ENCODE measurements at places on chromosomes 4 and X.

- no peak for DNase-seq
These were observed 49.6 kb downstream of the LHFPL1 start for GRCh38 chrX:112630187-112630586.

GRCh38 chrX:16119353-16120220 lies 3.8 kb upstream of the GRPR start:
- no peak for DNase-seq

DNA sequence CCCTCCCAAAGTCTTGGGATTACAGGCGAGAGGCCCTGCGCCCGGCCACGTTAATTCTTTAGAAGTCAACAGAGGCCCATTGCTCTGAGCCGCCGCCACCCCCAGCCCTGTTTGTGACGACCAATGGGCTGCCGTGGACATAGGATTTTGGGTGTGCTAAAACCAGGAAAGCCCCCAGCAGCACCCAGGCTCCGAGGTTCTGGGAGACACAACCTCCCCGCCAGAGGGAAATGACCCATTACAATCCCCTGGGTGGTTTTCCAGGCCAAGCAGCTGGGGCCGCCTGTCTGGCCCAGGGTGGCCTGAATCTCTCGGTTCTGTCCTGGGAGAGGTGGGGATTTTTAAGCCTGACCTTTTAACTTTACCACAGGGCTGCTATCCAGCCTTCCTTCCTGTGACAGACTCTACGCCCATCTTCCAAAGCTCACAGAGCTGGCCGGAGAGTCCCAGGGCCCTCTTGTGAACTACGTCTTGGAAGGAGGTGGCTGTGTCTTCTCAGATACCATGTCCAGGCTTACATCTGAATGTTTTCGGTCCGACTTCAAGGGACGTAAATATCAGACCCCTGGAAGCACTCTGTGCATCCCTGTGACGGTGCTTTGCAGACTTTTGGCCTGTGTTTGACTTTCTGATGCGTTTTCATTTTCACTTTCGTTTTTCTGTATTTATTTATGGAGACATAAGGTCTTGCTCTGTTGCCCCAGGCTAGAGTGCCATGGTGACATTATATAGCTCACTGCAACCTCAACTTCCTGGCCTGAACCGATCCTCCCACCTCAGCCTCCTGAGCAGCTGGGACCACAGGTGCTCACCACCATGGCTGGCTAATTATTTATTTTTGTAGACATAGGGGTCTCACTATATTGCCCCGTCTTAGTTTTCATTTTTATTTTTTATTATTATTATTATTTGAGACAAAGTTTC lies 36.0 kb downstream of the P2RY8 start:
- DNase-seq = no peak

DNA sequence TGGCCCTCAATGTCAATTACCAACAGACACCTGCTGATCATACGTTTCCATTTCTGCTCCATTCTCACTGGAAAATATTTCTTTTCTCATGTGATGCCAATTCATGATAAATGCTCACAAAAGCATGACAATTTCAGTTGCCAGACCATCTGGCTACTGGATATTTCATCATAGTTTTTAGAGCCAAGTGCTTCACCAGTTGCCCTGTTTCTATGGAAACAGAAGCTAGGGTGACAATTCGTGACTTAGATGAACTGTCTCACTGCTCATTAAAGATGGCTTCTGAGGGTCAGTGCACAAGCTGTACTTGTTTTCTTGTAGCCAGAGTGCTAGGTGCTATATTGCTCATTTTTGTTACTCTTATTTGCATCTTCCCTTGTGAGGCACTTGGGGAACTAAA lies 184.9 kb downstream of the COMMD8 start:
- no peak for DNase-seq

DNA sequence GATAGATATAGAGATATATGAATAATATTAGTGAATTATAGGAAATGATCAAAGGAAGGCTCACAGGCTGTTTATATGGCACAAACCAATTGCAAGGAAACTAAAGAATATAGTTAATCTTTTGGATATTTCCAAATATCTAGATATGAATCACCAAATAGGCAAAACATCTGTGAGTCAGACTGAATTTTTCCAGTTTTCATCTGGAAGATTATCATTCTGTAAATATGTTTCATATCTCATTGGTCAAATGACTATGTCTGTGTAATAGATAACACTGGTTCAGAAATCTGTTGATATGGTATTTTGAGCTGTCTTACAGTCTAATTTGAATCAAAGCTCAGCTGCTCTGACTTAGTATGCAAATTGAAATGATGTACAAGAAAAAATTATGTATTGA lies 303.6 kb downstream of the FAM133A start:
- no peak for DNase-seq

DNA sequence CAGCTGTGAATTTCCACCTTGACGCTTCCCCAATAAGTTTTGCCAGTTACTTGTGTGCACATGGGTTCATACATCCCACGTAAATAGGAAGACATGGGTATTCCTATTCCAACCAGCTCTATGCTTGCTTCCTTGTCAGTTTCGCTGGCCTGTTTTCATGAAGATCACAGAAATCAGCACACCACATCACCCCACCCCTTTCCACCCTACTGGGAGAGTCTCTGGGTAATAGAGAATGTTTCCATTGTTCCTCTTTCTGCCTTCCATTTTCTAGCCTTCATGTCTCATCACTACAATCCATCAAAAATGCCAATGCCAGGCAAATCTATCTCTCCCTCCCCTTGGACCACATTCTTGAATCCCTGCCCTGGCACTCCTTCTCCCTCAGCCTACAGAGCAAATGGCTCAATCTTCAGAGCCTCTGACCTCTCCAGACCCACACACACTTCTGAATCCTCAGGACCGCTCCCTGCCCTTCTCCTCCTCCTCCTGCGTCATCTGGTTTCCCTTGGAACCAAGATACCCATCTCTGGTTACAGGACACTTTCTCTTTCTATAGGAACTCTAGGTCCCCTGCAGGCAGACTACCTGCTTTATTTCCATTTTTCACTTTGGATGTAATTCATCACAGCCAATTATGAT lies 323.3 kb downstream of the DHX15 start:
- DNase-seq = no peak

DNA sequence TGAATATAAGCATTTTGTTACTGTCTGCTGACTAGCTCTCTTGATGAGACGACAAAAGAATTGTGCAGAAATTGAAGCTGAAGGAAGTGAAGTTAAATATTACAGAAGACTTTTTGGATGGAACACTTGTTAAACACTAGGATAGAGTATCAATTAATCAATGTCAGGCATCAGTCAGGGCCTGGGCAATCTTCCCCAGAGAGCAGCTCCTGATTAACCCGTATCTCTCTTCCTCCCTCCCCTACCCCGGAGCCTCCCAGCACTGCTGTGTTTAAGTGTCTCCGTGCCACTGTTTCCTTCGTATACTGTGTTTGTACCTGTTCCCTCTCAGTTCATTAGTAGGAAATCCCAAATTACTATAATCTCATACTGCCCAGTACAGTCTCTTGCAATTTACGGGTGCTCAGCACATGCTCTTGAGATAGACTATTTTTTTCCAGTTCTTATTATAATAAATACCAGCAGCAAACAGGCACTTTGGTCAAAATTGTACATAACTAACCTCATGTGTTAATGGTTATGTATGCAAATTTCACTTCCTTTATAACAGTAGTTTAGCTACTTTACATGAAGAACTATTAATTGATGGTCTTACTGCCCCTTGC lies 765.7 kb upstream of the FTHL17 start:
- DNase-seq = no peak

GRCh38 chr4:141636082-141636770 lies at the start of gene IL15:
Gene IL15, plus strand, starts transcription at chr4:141636583. Its CDS starts 82,882 bp downstream, at chr4:141719465.
- DNase-seq = peak; percentile 46

GRCh38 chr4:86595426-86595805 lies 1.3 kb downstream of the PTPN13 start:
- no peak for DNase-seq

DNA sequence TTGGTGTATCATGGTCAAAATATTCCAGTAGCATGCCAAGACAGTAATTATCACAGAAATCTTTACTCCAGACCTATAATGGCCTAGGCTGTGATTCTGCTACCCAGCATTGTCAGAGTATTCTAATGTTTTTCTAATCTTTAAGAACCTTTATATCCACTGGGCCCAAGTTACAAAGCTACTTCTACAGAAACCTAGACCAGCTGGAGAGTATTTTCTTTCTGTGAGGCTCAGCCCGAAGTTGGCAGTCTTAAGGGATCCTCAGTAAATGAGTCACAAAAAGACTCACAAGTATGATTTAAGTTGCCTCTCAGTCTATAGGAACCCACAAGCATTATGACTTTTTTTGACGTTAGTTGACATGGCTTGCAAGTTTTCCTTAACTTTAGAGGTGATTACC lies 638.5 kb upstream of the FAM241A start:
- no peak for DNase-seq

DNA sequence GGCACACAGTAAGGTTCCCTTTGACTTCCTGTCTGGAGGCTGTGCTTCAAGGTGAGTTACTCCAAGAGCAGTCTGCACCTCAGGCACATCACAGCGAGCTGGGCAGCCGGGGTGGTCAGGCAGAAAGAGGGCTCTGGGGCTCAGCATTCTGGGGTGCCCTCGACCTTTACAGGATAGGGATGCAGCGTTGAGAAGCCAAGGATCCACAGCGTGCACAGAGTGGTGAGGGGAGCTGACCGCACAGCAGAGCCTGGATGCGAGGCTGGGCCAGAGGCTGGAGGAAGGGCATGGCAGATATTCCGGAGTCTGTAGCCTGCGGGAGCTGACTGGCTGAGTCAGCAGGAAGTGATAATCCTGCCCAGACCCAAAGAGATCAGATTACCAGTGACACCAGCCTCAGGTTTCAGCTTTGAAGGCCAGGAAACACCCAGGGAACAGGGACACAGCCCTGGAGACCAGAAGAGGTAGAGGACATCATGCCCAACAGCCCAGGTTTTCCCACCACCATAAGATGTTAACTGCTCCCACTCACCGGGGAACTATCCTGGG lies 38.4 kb upstream of the PDLIM3 start:
- no peak for DNase-seq

GRCh38 chr4:5143940-5144339 lies 92.7 kb downstream of the STK32B start:
- no peak for DNase-seq

DNA sequence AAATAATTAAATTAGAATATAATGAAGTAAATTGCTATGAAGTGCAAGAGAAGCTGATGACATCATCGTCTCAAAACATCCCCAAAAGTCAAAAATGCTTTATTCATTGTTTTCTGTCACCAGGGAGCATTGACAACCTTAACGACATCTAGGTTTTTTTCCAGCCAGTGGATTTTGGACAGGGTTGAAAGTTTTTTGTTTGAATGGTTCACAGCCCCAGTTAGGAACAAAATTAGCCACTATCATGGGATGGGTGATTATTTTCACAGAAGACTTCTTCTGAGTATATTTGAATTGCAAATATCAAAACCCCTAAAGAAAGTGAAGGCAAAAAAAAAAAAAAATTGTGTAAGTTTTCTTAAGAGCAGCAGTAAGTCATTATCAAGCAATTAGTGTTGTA lies 826.1 kb downstream of the STPG2 start:
- no peak for DNase-seq

DNA sequence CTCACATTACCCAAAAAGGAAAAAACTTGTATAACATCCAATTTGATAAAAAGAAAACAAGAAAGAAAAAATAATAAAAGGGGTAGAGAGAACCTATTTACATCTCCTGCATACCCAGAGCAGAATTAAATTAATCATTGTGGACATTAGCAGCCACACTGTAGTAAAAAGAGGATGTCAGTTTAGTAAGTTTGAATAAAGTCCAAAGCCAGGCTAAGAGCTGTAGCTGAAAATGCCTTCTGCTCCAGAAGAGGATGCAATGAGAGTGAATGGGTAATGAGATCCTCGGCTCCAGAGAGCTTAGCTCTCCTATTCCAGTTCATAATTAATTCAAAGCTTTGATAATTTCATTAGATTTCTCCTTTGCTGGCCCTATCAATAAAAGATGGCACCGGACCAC lies 78.2 kb downstream of the SLC10A7 start:
- DNase-seq = no peak

DNA sequence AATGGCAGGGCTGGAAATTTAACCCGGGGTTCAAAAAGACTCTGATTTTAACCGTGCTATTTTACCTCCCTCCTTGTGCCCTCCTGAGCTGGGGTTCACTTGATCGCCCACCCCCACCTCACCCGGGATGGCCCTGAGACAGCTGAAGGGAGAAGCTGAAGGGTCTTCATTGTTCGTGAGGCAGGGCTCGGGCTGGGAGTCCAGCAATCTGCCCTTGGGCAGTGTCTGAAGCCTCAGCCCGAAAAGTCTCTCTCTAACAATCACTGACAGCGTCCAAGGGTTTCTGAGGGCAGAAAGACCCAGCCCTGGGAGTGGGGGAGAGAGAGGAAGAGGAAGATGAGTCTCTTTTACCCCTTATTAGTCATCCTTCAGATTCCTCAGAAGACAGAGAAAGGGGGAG lies 39.4 kb upstream of the PHOX2B start:
- no peak for DNase-seq

GRCh38 chr4:165926307-165926706 lies 53.3 kb downstream of the TLL1 start:
- no peak for DNase-seq

- no peak for DNase-seq
These were observed 192.6 kb downstream of the NWD2 start for GRCh38 chr4:37437163-37437562.
